T follicular helper cell (primary cell): ENCODE measurements at places on chromosomes 2 and 18.

DNA sequence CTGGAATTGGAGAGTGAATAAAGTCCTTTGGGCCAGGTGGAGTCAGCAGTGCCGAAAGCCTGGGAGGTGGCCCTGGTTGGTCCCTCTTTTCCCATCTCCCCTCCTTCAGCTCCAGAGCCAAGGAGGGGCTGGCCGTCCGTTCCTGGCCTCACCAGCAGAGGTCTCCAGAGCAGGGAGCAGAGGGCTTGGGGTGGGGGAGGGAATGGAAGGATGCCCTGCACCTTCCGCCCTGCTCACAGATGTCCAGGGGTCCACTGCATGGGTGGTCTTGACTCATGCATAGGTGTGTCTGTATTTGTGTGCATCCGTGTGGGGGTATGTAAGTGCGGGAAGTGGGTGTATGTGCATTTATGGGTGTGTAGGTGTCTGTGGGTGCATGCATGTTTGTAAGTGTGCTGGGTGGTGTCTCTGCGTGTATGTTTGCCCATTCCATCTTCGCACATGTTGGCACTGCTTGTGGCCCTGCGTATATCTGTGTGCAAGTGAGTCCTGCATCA is 201.8 kb downstream of the ZFP36L2 start:
- no peak for DNase-seq

DNA sequence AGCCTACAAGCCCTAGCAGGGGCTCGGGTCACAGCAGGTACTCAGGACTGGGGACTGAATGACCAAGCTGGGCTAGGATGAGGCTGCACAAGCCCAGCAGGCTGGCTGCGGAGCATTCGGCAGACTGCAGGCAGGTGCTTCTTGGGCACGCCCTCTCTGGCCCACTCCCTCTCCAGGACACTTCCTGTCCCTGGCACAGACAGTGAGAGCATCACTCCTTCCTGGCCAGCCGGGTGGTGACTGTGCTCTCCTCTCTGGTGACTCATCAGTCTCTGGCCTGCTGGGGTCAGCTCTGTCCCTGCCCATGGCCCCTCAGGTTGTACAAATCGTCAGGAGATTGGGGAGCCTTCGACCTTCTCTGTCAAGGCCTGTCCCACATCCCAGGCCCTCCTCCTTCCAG is 22.5 kb downstream of the C1QL2 start:
- DNase-seq: no peak

DNA sequence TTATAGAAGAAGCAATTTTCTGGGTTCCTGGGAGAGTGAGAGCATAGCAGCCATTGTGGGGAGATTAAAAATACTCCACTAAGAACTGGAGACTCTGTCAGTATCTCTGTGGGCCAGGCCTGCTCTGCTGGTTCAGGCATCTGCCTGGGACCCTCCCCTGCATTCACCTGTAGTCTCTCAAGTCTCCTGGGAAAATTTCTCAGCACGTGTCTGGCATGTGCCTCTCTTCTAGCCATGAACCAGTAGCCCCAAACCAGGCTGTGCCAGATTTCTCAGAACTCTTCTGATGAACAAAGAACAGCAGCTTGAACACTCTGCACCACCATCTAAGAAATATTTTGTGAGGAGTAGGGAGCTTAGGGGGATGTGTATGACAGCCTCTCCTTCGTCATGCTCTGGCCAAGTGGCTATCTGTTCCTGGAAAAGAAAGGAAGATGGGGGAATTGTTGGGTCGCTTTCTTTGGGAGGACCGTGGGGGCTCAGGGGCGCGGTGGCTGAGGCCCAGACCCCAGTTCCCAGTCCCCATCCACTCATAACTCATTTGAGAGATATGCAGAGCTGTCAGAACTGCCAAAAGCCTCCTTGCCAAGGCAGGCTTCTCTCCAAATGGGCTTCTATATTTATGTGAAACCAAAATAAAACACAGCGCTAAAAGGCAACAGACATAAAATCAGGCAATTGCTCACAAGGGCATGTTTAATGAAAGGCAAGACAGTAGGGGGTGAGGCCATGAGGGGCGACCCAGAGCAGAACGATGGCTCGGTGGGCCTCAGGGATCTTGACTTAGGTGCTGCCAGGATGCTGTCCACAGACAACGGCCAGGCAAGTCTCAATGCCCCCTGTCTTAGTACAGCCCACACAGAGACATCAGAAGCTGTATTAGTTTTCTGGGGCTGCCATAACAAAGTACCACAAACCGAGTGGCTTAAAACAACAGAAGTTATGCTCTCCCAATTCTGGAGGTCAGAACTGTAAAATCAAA is 114.7 kb upstream of the TNP1 start:
- DNase-seq: no peak

DNA sequence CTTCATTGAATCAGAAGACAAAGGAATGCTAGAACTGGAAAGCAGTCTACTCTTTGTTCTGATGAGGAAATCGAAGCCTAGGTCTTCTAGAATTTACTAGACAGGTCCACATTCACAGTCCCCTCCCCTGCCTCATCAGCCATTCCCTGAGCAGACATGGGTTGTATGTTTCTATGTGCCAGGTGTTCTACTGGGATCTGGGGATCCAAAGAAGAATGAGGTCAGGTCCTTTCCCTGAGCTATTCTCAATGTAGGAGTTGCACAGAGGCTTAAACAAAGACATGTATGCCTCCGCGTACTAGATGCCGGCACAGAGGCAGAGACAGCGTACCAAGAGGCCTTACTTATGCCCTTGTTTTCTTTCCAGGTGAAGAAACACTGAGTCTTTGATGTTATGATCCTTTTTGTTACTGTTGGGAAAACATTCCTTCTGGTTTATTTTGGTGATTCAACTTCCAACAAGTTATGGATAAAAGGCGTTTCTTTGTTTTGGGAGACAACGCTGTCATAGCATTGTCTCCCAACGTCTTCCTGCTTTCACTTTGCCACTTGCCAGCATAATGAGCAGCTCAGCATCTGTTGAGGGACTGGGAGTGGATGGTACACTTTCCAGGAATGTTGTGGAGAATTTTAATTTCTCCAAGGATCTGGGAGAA is 174.4 kb downstream of the ALPK2 start:
- no peak for DNase-seq

DNA sequence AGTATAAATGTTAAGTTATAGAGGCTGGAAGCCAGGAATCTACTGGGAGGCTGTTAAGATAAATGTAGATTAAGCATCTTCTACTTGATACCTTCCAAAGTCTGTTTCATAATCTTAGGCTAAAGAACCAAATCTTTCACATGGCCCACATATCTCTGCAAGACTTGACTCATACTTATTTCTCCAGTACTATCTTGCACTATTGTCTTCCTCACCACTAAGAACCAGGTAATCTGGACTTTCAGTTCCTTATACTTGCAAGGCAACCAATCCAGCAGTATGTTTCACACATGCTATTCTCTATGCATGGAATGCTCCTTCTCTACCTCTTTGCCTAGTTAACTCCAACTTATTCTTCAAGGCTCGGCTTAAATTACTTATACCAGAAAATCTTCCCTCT is 62.2 kb downstream of the RBMS1 start:
- no peak for DNase-seq

GRCh38 chr2:80338794-80339193 is 34.2 kb upstream of the LRRTM1 start:
- DNase-seq: no peak

DNA sequence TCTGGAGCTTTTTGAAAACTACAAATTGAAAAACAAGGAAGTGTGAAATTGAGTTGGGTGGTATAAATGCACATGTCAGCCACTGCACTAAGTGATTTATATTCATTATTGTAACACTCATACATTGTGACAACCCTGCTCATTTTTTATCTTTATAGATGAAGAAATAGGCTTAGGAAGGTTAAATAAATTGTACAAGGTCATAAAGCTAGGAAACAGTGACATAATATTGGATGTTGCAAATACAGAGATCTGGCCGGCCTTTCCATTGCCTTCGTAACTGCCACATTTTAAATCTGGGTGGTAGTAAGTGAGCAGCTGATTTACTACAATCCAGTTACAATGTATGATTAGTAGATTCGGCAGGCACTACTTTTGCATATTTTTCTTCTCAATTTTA is 76.6 kb upstream of the LPIN2 start:
- DNase-seq: no peak

- no peak for DNase-seq
Observed at GRCh38 chr18:7049951-7050350, 67.6 kb downstream of the LAMA1 start.

- no peak for DNase-seq
Observed at GRCh38 chr2:237625216-237625705, 2.1 kb upstream of the LRRFIP1 start.

DNA sequence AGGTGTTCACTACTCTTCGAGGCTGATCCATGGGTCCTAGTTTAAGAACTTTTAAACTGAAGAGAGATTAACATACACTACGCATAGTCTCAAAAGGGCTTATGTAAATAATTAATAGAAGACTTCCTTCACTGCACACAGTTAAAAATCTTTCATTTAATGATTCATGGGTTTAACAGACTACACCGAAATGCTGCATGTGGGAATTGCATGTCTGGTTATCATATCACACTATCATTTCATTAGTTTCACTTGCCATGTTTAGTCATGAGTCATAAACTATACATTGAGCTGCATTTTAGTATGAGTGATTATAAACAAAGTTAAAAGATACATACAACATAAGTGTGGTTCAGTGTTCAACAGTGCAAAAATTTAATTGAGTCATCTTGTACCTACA is 31.2 kb downstream of the GLS start:
- no peak for DNase-seq

DNA sequence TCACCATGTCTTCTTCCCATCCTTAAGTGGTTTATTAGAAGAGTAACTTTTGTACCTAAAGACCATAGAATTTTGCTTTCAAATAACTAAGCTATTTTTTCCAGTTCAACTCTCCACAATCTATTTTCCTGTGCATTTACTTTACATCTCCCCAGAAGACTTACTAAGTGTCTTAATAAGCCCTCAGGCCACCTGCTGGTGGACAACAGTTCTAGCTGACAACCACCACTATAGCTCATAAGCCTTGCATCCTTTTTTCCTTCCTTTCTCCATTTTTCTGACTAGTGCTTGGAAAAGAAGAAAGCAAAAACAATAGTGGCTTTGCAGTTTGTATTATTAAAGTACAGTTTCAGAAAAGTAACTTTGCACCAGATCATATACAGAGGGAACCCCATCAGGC is 149.5 kb upstream of the TMEM200C start:
- no peak for DNase-seq

- DNase-seq: no peak
Observed at GRCh38 chr2:175203621-175204496, 22.3 kb upstream of the ATP5MC3 start.

GRCh38 chr2:207807516-207807915 is 37.8 kb upstream of the FZD5 start:
- DNase-seq: no peak

DNA sequence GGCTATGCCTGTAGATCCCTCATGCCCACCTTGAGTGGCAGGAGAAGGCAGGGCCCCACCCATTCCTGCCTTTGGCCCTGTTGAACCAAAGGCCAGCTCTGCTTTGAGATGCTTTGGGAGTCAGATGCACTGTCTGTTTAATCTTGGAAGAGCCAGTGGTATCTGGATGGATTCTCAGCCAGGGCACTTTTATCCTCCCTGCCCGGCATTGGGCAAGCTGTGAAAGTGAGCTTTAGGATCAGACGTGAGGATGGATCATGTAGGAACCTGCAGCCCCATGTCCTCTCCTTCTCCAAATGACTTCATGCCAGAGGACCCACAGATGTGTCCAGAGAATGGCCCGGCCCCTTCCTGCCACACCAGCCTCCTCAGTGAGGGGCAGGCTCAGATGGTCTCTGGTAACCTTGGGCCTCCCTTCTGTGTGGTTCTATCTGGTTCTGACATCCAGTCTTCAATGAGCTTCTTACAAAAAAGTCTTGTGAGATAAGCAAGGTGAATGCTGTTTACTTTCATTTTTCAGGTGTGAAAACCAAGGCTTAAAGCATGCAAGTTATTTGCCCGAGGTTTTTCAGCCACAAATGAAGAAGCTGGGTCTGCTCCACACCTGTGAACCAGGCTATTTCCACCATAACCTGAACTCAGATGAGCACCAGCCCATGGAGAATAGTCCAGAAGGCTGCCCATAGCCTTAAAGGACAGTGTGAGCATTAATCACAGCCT is 123.8 kb downstream of the KCTD1 start:
- DNase-seq: no peak

DNA sequence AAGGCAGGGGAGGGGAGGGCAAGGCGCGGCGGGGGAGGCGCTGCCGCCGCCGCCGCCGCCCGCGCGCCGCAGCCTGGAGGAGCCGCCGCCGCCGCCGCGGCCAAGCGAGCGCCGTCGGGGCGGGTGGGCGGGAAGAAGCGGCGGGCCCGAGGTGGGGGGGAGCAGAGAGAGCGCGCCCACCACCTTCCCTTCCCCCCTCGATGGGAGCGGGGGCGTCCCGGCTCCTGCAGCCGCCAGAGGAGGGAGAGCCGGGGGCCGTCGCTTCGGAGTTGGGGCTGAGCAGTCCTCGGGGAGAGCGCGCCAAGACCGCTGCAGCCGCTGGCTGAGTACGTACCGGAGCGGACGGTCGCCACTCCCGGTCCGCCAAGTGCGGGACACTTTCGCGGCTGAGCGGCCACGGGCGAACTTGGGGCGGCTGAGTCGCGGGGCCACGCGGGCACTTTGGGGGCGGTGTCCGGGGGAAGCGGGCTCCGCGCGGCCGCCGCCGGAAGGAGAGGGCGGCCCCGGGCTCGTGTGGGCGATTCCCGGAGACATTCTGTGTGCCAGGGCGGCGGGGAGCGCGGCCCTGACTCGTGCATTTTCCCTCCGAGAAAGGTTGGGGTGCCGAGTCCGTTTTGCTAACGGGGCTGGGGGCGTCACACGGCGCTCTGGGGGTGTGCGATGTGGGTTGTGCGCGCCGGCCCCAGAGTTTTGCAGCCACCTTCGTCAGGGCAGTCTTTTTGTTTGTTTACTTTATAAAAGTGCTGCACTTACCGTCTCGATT is at the start of gene NAB1:
NAB1 (plus strand) TSS at position 49 of the 763 bp plus-strand sequence. CDS start 10,094 bp downstream, outside the sequence.
- peak; percentile 41 for DNase-seq

DNA sequence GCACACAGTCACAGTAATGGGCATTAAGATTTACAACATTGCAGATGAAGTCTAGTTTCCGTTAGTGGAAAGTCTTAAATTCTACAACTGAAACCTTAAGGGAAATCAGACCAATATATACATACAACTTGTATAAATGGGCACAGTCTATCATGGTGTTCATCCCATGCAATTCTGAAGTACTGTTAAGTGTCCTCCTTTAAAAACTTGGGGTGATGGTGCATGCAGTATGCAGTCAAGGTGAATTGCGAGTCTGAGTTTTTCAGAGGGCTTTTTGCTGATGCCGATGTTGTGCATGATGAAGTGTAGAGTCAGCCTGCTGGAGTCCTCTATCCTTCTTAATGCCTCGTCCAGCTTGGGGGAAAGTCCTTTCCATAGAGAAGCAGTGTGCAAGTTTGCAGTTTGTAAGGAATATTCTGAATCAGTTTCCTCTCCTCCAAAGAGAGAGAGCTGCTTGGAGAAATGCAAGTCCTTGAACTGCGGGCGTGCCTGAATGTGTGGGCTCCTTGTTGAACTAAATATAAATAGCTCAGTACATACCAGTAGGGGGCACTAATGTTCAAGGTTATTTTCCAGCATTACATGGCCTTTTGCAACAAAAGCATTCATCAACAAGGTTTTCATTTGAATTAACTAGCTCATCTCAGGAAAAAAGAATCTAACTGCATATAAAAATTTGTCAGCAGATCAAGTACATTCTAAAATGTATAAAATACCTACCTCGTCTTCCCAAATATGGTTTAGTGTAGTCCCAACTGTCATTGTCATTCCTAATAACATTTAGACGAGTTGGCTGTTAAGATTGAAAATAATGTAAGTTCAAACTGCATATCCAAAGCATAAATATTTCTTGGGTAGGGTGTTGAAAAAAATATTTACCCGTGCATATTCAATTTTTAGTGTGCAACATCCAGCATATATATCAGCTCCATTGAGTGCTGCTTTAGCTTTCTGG is 21.3 kb downstream of the HNRNPLL start:
- DNase-seq: no peak

GRCh38 chr2:134252092-134252750 is 1.7 kb upstream of the MGAT5 start:
- no peak for DNase-seq
